ENCODE measurements at places on chromosomes 2 and 18.

- no peak for DNase-seq
These were observed 333.1 kb upstream of the ZNF521 start for GRCh38 chr18:25685088-25685487.

GRCh38 chr2:88658881-88659537 lies 31.7 kb upstream of the EIF2AK3 start:
- DNase-seq, result no peak

GRCh38 chr2:67400560-67401485 lies 3.7 kb downstream of the ETAA1 start:
- DNase-seq, result no peak

DNA sequence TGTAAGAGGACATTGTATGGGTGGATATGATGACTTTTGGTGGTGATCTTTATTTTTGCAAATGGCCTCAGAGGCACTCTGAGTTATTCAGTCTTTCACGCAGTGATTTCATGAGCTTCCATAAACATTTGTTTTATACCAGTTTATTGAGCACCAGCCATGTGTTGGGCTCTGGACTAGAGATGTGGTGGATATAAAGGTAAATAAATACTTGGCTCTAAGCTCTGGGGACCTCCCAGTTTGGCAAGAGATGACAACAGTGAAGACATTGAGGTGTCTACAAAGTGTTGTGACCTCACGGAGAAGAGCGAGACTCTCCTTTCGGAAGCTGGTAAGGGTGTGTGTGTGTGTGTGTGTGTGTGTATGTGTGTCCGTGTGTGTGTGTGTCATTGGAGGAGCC lies 146.4 kb downstream of the TANC1 start:
- no peak for DNase-seq

- peak; percentile 11 for DNase-seq
These were observed 97.8 kb upstream of the PMAIP1 start for GRCh38 chr18:59802031-59802430.

- no peak for DNase-seq
These were observed 87.7 kb downstream of the DSEL start for GRCh38 chr18:67428805-67429204.

DNA sequence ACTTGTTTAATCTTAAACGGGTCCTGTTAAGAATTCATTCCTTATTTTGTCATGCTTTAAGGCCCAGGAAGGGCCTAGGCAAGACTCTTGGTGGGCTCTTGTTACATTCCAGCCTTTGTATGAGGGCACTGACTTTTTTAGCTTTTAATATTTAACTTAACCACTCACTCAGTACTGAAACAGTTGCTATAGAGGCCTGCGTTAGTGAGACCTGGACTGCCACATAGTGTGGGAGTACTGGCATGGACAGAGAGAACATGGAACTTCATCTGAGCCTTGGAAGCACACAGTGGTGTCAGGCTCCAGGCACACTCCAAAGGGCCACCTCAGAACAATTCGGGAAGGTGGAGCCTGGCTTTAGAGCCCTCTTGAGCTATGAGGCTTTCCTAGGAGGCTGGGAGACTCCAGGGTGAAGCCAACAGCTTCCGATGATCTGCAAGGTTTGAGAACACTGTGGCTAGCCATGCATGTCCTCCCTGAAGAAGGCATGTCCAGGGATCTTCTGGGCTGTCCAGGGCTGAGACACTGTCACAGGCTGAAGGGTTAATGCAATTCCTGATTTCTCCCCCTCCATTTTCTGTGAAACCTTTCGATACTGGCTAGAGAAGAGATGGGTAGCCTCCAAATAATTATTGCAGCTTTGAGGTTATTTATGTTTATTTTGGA lies 155.4 kb upstream of the ACAA2 start:
- no peak for DNase-seq

DNA sequence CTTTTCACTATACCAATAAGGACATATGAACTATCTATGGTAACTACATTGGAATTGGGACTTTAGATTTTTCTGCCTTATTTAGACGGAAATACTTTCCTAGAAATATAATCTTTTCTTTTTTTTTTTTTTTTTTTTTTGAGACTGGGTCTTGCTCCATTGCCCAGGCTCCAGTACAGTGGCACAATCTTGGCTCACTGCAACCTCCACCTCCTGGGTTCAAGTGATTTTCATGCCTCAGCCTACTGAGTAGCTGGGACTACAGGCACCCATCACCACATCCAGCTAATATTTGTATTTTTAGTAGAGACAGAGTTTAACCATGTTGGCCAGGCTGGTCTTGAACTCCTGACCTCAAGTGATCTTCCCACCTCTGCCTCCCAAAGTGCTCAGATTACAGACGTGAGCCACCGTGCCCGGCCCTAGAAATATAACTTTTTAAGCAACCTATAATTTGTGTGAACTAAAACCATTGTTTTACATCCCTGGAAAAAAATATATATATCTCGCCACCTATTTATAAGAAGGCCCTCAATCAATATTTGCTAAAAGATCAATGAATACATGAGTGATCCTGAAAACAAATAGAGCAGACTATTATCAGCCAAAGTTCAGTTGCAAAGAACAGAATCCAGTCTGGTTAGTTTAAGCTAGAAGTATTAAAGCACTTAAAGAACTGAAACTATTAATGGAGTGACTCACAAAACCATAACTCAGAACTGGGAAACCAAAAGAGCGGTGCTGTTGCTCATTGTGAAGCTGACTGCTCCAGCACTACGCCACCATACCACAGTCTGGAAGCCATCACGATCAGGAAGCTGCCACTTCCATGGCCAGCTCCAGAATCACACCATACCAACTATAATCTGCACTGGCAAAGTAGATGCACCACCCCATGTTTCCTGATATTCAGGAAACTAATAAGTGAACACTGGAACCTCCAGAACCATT lies 8.4 kb upstream of the HNRNPLL start:
- no peak for DNase-seq

DNA sequence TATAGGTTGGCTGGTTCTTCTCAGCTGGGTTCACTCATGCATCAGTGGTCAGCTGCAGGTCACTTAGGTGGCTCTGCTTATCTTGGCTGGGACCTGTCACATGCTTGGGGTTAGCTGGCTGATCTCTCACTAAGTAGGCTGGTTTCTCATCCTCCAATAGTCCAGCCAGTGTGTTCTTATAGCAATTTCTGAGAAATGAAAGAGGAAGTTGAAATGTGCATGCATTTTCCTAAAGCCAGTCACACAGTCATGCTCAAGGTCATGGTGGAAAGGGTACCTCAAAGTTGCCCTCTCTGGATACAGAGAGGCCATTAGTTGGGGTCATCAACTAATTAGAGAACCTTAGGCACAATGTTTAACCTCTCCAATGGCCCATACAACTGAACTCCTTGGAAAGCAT lies 64.4 kb downstream of the KLHL29 start:
- DNase-seq, result no peak

DNA sequence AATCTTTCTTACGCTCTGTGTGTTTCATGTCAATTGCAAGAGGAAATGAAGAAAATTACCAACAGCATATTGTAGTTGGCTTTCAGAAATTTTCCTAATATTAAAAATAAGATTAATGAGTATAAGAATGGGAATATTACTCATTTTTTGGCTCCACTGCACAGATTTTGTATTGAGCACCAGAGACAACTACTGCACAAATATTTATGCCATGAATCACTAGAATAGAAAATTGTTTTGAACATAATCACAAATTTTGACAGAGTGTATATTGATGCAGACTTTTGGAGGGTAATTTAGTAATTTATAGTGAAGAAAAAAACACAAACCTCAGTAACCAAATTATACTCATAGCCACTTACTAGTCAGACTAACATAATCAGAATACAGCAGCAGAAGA lies 118.3 kb downstream of the DOK6 start:
- DNase-seq, result no peak

All from CD4-positive, alpha-beta T cell treated with Interleukin-12 subunit alpha and Interleukin-12 subunit beta, for 1 hour (primary cell).